GM23248 (cell line): ENCODE measurements at places on chromosomes 7 and 10. TPM values are rescaled to one million over a fixed set of nuclear protein-coding genes. Genes with fewer than 3 reads are reported as not detected.
A peak's percentile ranks its signal among the peaks of the same experiment; 100 is the strongest.

GRCh38 chr7:157224627-157225026 lies 85.9 kb downstream of the UBE3C start:
- peak; percentile 42 for DNase-seq

DNA sequence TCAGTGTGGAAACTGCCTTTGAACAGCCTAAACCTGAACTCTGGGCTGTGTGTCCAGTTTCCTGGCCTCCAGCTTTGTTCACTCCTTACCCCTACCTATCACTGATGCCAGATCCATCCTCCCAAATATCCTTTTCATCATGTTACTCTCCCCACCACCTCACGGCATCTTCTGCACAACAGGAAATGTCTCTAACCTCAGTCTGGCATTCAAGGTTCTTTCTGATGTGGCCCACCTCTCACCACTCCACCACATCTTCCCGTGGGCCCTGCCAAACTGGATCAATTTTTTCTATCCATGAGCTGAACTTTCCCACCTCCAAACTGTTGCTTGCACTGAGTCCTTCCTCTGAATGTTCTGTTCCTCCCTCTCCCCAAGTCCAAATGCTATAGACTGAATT lies 35.8 kb upstream of the MAP3K8 start:
- no peak for DNase-seq

GRCh38 chr7:40827222-40828085 lies 692.6 kb downstream of the SUGCT start:
- peak; percentile 58 for DNase-seq

Gene BUD23
- 95.1 and 98.5 TPM in 2 replicates for polyA plus RNA-seq

GRCh38 chr7:136869001-136869961 lies 829 bp downstream of the CHRM2 start:
- DNase-seq = peak; percentile 44

Gene ANKRD30A
- not detected in 2 replicates for polyA plus RNA-seq

DNA sequence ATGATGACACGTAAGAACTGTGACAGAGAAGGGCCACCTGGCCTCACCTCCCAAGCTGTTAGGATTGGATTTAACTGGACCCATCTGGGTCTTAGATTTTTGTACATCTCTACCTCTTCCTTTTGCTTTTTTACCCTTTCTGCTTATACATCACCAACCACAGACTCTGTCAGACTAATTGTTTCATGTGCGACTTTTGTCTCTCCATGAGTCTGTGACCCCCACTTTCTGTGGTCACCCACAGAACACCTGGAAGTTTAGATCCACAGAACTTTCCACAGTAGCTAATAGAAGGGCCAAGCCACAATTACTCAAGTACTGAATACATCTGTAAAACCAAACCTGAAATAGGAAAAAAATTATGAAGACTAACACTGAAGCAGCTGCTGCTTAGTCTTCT lies 23.1 kb downstream of the SEC31B start:
- DNase-seq = no peak

Gene SOSTDC1
- not detected in 2 replicates for polyA plus RNA-seq

- peak; percentile 59 for DNase-seq
These were observed 113.9 kb upstream of the PFKP start for GRCh38 chr10:2953495-2953894.

DNA sequence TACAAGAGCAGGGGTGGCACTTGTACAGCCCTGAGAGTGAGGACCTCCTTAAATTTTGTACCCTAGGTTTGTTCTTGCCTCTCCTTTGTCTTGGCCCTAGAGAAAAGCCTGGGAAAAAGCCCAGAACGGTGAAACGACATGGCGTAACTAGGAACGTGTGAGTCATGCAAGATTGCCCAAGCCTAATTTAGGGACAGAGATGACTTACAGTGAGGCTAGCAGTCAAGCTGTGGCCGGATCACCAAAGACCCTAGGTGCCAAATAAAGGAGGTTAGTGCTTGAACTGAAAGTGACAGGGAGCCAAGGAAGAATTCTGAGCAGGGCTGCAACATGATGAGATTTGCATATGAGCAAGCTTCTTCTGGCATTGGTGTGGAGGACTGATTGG lies 25.1 kb downstream of the TBXAS1 start:
- DNase-seq = peak; percentile 92

Gene PLAC9
- 117 and 118 TPM in 2 replicates for polyA plus RNA-seq

DNA sequence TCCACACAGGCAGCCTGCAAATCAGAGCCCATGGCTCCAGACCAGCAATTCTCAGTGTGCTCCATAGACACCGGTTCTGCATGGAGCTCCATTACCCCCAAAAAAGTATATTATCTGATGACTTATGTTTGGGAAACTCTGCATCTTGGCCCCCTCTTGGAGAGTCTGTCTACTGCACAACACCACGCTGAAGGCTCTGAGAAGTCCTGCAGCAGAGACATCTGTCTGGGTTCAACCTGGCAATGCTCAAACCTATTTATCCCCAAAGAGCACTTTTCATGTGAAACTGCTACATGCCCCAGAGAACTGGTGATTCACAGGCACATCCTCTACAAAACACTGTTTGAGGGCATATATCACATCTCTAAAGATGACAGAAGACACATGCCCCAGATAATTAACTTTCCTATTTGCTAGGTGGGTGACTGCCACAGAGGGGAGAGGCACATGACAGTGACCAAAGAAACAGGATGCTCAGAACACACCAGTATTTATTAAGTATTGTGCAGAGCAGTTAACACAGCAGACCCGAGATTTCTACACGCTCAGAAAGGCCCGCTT lies 83.8 kb downstream of the DLG5 start:
- DNase-seq = no peak

Gene UNC5B
- polyA plus RNA-seq = 2.7 and 3.0 TPM in 2 replicates

GRCh38 chr7:424961-425793 lies 94.5 kb downstream of the PDGFA start:
- peak; percentile 56 for DNase-seq

Gene GPR85
- polyA plus RNA-seq = 1.3 and 1.8 TPM in 2 replicates

DNA sequence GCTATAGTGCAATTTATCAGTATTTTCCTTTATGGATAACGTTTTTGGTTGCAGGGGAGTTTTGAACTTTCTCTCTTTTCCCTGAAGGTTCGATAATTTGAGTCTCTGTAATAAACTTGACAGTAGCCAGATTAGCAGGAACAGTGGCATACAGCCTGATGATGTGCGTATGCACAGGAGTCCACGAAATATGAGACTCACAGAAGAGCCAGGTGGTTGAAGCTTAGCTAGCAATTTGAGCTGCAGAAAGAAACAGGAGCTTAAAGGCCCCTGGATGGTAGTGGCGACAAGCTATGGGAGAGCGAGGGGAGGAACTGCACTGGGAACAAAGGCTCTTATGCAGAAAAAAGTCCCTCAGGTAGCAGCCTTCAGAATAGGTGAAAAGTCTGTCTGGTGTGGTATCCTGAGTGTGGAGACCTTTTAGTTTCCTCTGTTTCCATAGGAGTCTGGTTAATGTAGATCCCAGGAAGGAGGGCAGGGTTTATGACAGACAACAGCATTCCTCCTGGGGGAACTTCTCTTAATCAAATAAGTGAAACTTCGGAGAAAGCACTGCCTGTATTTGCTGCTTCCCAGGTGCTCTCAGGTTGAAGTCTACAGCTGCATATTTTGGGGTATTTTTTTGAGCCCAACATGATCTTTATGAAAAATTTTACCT lies 32.7 kb downstream of the FANK1 start:
- DNase-seq = no peak

DNA sequence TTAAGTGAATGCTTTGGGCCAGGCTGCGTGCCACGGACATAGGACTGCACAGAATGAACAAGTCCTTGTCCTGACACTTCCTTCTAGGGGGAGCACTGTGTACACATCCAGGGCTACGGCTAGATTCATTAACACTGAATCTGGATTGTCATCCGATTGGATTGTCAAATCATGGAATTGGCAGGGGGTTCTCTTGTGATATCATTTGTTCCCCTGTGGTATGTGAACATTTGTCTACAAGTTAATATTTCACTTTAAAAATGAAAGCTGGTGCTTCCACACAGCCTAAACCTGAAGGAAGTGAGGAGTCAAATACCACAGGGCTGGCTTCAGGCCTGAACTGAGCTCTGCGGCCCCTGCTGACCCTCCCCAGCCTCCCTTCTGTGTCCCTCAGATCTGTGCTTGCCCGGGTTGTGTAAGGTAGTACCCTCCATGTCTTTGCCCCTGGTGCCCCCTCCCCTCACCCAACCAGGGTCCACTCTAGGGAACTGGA lies 75.6 kb downstream of the SNX10 start:
- no peak for DNase-seq

Gene SAMD9L
- polyA plus RNA-seq = 18.5 and 19.9 TPM in 2 replicates

Gene SPDYE16
- 0.10 and 0.53 TPM in 2 replicates for polyA plus RNA-seq

DNA sequence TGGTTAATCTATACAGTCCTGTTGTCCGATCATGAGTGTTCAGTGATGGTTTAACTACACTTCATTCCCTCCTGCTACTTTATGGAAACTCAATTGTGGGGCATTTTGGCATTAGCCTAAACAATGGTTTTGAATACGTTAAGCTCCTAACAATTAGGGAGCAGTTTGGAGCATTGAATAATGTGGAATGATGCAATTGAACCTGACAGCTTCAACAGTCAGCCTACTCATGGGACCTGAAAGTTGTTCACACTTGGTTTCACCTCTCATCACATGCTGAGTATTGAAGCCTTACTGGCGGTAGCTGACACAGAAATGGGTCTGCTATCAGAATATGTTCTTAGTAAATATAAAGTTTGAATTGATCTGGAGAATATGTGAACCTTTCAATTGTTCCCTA lies 186.1 kb downstream of the MLLT10 start:
- no peak for DNase-seq

- peak; percentile 87 for DNase-seq
These were observed 209.7 kb upstream of the TMEM196 start for GRCh38 chr7:19982841-19983835.

- no peak for DNase-seq
These were observed 7.2 kb upstream of the SP8 start for GRCh38 chr7:20793694-20794394.

DNA sequence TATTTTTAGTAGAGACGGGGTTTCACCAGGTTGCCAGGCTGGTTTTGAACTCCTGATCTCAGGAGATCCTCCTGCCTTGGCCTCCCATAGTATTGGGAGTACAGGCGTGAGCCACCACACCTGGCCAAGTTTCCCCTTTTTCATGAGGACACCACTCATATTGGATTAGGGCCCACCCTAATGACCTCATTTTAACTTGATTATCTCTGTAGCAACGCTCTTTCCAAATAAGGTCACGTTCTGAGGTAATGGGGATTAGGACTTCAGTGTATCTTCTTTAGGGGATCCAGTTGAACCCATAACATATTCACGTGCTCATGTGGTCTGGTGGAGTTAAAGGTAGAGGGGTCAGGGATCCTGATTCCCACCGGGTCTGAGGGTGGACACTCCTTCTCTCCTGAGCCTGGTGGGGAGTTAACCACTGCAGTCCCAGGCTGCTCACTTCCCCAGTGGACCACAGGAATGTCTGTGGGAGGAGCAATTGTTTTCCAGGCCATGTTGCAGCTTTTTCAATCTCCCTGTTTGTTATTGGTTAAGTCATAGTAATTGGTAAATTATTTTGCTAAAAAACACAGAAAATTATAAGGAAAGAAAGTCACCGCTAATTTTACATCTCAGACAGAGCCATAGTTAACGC lies 130.5 kb downstream of the GRK5 start:
- DNase-seq = peak; percentile 49

DNA sequence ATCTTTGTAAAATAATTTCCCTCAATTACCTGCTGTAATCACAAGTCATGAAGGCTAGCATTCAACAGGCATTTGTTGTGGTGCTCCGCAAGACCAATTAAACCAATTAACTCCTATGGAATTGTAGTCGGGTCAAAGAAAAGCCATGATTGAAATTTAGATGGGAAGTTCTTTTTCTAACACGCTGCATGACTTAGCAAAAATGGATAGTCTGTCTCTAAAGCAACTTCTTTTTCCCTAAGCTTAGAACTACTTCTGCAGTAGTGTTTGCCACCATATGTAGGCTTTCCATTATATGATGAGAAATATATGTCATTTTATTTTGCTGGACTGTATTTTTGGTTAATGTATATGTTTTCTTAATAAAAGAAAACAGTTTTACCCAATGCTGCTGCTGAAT lies 119.1 kb downstream of the TSPAN12 start:
- DNase-seq = no peak

DNA sequence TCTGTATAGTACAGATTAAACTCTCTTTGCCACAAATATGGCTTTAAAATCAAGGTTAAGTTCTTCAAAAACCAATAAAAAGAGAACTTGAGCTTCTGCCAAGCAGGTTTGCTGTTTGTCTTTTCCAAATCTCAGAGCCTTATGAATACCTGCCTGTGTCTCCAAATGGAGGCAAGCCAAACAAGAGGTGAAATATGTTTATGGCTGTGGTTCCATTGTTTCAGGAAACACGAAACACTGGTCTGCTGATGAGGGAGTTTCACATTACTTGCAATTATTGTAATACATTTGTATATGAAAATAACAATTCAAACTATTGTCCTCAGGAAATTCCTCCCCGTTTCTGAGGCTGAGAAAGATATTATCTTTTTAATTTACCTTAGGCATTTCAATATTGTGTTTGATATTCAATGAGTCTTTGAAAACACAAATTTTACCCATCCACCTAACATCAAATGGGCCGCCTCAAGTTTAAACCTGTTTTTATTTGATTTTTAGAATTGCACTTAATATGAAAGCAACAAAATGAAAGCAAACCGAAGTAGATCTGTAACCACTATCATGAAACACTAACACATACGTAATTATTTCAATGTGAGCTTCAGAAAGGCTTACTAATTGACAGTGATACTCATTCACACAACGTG lies 359.3 kb downstream of the HGF start:
- DNase-seq = no peak

GRCh38 chr7:2799253-2799652 lies 44.9 kb downstream of the GNA12 start:
- no peak for DNase-seq

- peak; percentile 76 for DNase-seq
These were observed 21.1 kb upstream of the HBP1 start for GRCh38 chr7:107147464-107148393.

DNA sequence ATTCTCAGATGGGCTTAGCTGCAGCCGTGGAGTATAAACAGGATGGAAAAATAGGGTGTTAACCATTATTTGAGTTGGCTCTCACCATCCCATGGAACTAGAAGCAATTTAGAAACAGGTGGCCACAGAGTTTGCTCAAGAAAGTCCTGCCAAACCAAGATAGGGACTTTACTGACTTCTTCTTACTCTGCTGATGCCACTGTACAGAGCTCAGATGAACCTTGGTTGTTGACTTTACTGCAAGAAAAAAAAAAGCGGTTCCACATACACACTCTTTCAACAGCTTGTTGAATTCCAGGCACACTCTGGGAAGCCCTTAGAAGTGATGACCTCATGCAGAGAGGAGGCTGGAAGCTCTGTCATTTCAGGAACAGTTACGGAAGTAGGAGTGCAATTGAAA lies 753.4 kb downstream of the NRG3 start:
- no peak for DNase-seq

Gene TMEM270
- not detected in 2 replicates for polyA plus RNA-seq

GRCh38 chr10:74842301-74842954 lies 16.0 kb downstream of the KAT6B start:
- peak; percentile 53 for DNase-seq

Gene ADAM12
- 58.4 and 59.0 TPM in 2 replicates for polyA plus RNA-seq
